ENCODE measurements at places on chromosomes 3 and 15.
A peak's percentile ranks its signal among the peaks of the same experiment; 100 is the strongest.

- DNase-seq, result peak; percentile 56
Measured at GRCh38 chr15:76330080-76330680, 6.4 kb upstream of the ISL2 start.

GRCh38 chr15:38593524-38593923 is 28.9 kb upstream of the RASGRP1 start:
- no peak for DNase-seq

GRCh38 chr3:17057321-17057720 is 172.6 kb downstream of the PLCL2 start:
- no peak for DNase-seq

DNA sequence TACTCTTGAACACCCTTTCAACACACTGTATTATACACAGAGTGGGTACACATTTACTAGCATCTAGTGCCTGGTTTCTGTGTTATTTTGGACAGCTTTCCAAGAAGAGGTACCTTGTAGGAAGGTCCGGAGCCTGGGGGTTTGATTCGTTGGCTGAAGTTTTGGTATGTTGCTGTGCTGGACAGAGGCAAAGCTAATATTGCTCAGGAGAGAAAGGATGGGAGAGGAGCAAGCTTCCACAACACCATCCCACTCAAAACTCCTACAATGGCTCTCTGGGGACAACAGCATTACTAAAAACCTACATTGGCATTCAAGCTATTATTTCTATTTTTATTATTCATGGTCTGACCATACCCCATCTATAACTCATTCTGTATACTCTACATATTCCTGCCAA is 1.1 kb upstream of the LYSMD2 start:
- DNase-seq, result no peak

- DNase-seq, result no peak
Measured at GRCh38 chr15:36449084-36449661, 130.3 kb upstream of the CDIN1 start.

GRCh38 chr3:9902372-9903237 is at the start of gene IL17RE:
Gene IL17RE, plus strand, starts transcription at chr3:9902848. Its CDS starts 85 bp downstream, at chr3:9902933.
- no peak for DNase-seq
